ENCODE measurements at places on chromosomes 2 and 18.

- no peak for DNase-seq
Measured at GRCh38 chr2:24121469-24121868, 1.7 kb downstream of the PFN4 start.

DNA sequence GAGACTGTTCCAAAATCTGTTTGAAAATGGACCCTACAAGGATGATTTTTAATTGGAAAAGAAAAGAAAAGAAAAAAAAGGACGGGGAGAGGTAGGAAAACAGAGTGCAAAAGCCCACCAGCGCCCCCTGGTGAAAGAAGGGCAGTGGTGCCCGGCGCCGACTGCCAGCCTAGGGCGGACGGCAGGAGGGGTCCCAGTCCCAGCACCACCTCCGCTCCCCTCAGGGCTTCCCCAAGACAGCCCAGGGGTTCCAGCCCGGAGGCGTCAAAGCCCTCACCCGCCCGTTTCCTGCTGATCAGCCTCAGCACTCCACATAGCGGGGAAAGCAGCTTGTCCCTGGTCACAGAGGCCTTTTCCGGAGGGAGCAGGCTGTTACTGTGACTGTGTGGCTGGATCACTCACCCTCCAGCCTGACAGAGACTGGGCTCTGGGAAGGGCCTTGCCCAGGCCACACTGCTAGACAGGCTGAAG, 213.9 kb downstream of the TFCP2L1 start:
- DNase-seq: no peak

- no peak for DNase-seq
Measured at GRCh38 chr18:45957100-45957499, 10.0 kb downstream of the EPG5 start.

DNA sequence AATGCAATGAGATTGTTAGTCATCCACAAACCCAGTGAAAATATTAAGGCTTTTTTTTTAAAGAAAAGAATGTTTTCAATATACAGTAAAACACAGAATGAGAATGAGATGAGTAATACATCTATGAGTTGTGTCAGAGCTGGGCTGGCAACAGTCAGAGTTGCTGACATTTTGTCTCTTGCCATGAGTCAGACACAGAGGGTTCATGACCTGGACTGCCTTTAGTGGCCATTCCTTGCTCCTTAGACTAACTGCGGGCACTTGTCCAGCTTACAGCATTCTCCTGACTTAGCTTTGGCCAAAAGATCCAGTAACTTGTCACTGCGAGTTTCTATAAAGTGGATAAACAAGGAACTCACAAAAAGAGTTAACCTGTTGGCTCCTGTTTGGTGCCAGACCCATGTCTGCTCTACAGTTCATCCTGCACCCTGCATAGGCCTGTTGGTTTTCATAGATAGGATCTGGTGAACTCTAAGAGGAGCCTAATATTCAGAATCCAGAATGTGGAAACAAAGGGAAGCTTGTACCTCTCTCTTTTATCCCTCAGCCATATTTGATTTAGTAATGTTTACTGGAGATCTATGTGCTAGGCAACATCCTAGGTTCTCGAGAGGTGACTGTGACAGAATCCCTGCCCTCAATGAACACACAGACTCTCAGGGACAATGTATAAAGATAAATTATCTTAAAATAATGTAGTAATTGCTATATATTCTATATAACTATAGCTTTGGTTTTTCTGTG, 391.5 kb upstream of the VWC2L start:
- DNase-seq: peak; percentile 90

DNA sequence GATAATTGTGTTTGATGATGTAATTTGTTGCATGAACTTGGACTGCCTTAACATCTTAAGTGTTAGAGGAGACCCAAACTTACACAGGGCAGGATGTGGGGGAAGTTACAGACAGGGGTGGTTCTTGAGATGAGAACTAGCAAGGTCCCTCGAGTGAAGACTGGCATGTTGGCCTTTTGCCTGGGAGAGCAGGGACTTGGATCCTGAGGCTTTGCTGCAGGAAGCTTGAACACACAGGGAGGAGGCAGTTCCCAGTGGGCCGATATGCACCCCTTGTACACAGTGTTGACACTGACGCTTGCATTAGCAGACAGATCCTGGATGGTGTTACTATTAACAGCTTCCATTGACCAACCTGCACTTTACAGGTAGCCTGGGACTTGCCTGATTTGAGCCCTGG, 47.5 kb downstream of the CHRNA1 start:
- no peak for DNase-seq
